ENCODE measurements at places on chromosomes 6 and 20.

DNA sequence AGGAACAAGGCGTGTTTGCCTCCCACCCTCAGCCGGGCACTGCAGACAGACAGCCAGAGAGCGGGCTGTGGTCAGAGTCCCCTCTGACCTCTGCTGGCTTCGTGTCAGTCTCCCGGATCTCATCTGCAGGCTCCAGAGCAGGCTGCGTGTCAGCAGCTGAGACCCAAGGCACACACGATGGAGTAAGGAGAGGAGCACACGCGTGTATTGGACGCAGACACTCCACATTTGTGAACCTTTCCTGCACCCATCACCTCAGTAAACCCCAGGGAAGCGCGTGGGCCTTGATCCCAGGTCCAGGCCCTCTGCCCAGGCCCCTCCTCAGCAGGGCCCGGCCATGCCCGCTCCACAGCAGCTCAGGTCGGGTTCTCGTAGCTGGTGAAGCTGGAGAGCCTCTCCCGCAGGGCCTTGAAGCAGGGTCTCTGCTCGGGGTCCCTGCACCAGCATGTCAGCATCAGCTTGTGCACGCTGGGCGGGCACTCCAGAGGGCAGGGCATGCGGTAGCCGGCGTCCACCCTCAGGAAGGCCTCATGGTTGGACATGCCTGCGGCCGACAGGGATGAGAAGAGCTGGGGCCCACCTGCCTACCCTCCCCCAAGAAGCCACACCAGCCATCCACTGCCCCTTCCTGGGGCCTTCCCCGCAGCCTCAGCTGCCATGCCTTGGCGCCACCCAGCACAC, 7.9 kb downstream of the PTK6 start:
- no peak for DNase-seq

DNA sequence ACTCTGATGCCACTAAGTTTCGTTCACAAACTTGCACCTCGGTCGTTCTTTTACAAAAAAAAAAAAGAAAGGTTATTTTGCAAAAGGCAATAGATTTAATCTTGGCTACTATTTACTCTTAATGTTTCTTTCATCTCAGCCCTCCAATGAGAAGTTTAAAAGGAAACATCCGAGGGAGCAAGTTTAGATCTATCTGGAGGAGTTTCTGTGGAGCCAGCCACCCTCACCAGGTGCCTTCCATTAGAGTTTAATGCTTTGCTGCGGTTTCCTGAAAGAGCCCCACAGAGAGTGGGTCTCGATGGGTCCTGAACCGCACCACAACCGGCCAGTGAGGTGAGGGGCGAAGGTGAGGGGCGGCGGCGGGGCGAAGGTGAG, 632 bp downstream of the PRKN start:
- no peak for DNase-seq

- DNase-seq, result no peak
These were observed 277.7 kb upstream of the RIMS1 start for GRCh38 chr6:71608646-71609045.

GRCh38 chr20:24702501-24703283, 233.3 kb downstream of the SYNDIG1 start:
- no peak for DNase-seq

GRCh38 chr6:167208819-167209576, 51.2 kb upstream of the GPR31 start:
- no peak for DNase-seq

GRCh38 chr6:13375360-13375878, 47.1 kb upstream of the TBC1D7 start:
- DNase-seq, result no peak

DNA sequence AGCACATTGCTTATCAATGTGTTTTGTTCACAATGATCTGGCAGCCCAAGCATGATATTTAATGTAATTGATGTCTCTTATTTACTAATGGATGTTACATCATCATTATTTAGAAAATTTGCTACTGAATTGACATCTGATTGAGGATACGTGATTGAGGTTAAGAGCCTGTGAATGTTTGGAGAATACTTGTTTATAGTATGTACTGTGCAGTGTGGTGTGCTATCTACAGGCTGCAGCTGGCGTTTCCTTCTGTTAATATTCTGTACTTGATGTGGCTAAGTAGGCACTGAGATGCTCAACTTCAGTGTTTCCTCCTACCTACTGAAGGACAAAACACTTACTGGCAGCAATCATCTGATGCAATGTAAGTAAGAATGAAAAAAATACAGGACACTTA, 709.6 kb upstream of the FLRT3 start:
- no peak for DNase-seq

DNA sequence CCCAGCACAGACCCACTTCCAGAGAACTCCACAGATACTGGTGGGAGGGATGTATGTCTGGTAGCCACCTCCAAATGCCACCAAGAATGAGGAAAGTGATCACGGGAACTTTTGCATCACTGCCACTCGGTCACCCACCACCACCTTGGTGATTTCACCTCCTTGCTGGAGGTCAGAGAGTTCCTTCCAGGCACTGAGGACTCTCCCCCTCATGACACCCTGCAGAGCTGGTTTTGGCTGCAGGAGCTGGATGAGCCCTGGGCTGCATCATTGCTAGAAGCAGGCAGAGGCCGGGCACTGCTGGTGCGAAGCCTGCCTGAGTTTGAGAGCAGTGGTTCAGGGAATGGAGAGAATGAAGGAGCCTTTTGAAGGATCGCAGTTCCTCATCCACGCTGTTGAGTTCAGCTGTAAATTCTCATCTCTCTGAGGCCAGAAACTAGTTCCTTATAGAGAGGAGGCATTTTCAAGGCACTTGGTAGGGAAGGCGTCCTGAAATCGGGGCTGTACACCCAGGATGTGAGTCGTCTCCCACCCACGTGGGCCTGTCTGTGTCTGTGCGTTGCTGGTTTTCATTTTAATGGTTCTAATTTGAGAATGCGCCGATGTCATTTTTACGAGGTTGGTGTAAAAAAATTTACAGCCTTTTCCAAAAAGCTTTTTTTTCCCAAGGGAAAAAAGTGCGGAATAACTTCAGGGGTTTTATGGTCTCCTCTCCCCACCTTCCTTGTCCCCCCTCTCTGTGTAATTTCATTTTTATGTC, 25.0 kb downstream of the FOXP4 start:
- no peak for DNase-seq

- no peak for DNase-seq
These were observed 74.2 kb downstream of the TAF4 start for GRCh38 chr20:61991476-61991875.

GRCh38 chr6:111068866-111069234, 18.5 kb upstream of the SLC16A10 start:
- DNase-seq, result no peak

GRCh38 chr20:44581515-44581914, 864 bp upstream of the PKIG start:
- no peak for DNase-seq

DNA sequence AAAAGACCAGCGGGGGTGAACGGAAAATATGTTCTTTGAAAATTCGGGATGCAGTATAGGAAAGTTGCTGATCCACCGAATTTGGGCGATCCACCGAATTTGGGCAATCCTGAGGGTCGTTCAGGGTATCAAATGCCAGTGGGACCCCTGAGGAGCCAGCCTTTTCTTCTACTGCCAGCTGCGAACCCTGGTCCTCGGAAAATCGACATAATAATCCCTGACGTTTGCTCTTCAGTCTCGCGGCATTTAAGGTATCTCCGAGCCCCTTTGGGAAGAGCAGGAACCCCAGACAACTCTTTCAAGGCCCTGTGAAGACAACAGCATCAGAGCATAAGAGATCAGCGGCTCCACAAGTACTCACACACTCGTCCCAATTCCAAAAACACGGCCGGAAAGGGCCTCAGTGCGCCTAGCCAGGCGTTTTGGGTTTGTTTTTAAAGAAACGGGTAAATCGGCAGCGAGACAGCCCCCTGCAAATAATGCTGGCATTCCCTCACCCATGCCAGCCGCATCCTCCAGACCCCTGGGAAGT, 1.0 kb downstream of the SIM1 start:
- no peak for DNase-seq

GRCh38 chr6:15980801-15981200, 148.1 kb upstream of the MYLIP start:
- no peak for DNase-seq

DNA sequence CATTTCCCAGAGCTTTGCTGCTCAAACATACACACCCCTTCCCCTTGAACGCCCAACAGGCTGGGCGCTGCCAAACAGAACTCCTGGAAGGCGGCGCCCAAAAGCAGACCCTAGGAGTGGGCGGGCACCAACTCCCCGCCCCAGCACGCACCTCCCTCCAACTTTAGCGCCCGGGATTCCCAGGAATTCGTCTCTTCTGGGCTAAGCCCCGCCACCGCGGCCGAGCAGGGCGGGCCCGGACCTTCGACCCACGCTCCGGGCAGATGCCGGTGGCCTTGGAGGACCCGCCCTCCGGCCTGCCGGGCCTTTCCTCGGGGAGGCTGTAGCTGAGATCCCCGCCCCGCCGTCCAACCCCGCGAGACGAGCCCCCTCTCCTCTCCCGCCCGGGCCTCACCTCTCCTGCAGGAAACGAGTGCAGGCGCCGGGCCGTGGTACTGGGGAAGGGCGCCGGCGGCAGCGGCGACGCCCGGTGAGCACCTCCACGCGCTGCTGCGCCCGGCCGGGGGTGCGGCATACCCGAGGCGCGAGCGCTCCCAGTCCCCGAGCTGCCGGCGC, 659 bp downstream of the MCUR1 start:
- DNase-seq, result no peak

DNA sequence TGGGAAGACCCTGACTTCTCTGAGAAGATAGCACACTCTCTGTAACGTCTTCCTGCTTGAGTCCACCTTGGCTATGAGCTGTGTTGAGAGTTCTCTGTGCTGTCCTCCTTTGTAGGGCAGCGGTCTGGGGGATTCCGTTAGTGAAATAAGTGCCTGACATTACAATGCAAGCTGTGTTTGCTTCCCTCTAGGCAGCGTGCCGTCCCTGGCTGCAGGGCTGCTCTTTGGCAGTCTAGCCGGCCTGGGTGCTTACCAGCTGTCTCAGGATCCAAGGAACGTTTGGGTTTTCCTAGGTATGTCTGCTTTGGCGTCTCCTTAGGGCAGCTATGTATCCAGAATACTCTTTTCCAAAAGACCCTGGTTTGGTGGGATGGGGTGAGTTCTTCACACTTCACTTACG, 2.8 kb downstream of the TMEM14C start:
- no peak for DNase-seq

- DNase-seq, result no peak
These were observed 25.7 kb downstream of the GSTA4 start for GRCh38 chr6:52969359-52969758.

DNA sequence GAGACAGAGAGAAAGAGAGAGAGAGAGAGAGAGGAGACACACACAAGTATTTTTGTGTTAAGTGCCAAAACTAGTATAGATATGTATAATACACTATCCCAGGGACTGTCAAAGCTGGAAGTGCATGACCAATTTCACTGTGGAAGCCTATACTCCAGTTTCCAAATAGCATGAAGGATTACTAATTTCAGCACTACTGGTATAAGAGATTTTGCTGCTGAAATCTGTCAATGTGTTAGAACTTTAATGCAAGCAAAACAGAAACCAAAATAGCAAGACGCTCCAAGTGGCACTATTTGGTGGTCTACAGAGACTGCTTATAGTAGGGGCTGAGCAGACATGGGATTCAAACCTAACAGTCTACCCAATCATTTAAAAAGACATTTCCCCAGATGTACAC, 284.8 kb downstream of the BTBD9 start:
- DNase-seq, result no peak

GRCh38 chr6:129598244-129599187, 111.5 kb downstream of the ARHGAP18 start:
- DNase-seq, result peak; percentile 76

- no peak for DNase-seq
These were observed 1.3 kb upstream of the DNAH8 start for GRCh38 chr6:38713812-38714211.

DNA sequence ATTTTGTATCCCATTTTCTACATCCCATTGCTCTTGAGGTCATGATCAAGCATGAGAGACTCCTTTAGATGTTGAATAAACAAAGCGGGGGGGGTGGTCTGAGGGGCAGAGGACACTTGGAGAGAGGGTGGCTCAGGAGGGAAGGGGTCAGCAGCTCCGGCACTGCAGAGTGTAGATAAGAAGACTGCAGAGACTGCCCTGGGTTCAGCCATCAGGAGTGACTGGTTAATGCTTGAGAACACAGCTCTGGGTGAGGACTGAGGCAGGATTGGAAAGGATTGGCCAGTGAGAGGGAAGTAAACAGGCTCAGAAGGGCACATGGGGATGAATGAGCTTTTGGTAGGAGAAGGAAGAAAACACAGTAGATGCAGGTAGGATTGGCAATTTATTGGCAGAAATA, 205.3 kb upstream of the CNR1 start:
- DNase-seq, result no peak

- DNase-seq, result no peak
These were observed 179.4 kb downstream of the RPS12 start for GRCh38 chr6:132993738-132994137.

GRCh38 chr6:144335311-144335861, 50.3 kb downstream of the UTRN start:
- DNase-seq, result no peak

- DNase-seq, result no peak
These were observed 5.4 kb upstream of the FOXF2 start for GRCh38 chr6:1383729-1384548.

DNA sequence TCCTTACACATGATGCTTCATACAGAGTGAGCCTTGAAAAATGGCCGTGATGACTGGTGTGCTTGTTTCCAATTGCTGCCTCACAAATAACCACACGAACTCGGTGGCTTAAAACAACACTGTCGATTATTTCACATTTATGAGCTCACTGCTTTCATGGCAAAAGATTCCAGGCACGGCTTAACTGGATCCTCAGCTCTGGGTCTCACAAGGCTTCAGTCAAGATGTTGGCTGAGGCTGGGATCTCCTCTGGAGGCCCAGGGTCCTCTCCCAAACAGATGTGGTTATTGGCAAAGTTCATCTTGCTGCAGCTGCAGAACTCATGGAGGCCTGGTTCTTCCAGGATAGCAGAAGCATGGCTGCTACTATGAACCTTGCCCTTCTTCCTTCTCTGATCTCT, 144.6 kb downstream of the TFAP2C start:
- no peak for DNase-seq

- no peak for DNase-seq
These were observed 80.1 kb downstream of the LYRM4 start for GRCh38 chr6:5180636-5181035.

GRCh38 chr6:105898286-105898685, 187.8 kb upstream of the PRDM1 start:
- peak; percentile 65 for DNase-seq

DNA sequence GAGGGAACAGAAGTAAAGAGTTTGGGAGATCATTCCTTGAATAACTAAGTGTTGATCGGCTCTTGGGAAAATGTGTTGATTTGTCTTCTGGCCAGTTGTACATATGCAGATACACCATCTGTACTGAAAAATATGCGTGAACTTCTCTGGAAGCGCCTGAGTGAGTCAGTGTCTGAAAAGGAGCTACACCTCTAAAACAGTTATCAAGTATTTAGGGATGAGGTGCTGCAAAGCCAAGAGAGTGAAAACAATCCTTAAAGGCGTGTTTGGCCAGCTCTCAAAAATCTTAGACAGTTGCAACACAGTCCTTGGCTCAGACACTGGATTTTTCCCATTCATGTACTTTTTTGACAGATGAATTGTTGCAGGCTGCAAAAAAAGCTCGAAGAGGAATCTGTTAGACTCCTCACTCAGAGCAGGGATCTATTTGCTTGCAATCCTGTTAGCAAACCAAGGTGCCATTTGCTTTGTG, 61.3 kb downstream of the BMP6 start:
- peak; percentile 37 for DNase-seq
